EH (cell line): ENCODE measurements at places on chromosomes 2 and 18.

DNA sequence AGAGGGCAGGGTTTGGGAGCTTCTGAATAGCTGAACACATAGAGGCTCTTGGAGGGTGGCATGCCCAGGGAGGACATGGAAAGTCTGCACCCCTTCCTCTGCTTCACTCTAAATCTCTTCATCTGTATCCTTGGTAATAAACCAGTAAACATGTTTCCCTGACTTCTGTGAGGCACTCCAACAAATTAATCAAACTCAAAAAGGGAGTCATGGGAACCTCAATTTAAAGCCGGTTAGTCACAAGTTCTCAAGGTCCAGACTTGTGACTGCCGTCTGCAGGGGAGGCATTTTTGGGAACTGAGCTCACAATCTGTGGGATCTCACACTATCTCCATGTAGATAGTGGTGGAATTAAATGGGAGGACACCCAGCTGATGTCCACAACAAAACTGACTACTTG is 33.1 kb upstream of the STON1 start:
- peak; percentile 90 for DNase-seq

GRCh38 chr2:42847596-42848151 is 55.3 kb upstream of the HAAO start:
- no peak for DNase-seq

DNA sequence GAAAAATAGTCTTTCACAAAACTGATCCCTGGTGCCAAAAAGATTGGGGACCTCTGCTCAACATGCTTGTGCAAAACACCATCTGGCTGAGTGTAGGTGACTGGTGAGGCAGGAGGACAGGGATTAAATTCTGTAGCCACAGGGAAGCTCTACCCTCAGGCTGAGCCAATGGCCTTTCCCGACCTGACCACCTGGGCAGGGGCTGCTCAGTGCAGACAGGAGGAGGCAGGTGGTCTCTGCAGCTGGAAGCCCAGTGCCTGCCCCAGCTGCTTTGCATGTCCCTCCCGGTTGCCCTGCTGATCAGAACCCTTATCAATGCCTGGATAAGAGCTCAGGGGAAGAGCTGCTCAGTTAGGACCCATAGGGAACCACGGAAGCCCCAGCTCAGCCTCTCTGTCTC is 235.3 kb downstream of the ANKRD36 start:
- no peak for DNase-seq

DNA sequence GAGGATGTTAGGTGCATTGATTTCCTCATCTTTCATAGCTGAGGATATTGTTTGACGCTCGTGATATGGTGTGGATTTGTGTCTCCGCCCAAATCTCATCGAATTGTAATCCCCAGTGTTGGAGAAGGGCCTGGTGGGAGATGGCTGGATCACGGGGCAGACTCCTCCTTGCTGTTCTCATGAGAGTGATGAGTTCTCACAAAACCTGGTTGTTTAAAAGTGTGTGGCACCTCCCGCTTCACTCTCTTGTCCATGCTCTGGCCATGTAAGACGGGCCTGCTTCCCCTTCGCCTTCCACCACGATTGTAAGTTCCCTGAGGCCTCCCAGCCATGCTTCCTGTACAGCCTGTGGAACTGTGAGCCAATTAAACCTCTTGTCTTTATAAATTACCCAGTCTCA is 28.4 kb upstream of the GPC1 start:
- DNase-seq, result no peak

DNA sequence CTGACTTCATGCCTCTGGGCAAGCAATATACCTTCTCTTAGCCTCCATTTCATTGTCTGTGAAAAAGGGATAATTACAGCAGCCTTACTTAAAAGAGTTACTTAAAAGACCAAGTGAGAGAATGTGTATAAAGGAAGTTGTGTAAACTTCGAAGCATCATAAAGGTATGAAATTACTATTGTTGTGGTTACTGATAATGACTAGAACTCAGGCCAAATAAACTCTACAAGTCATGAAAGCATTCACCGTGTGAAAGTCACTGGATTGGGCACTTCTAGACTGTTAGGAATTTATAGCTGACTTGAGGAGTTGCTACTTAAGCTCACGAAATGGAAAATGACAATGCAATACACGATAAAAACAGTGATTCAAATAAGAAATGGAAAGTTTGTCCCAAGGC is 67.4 kb upstream of the HAAO start:
- DNase-seq, result peak; percentile 36

DNA sequence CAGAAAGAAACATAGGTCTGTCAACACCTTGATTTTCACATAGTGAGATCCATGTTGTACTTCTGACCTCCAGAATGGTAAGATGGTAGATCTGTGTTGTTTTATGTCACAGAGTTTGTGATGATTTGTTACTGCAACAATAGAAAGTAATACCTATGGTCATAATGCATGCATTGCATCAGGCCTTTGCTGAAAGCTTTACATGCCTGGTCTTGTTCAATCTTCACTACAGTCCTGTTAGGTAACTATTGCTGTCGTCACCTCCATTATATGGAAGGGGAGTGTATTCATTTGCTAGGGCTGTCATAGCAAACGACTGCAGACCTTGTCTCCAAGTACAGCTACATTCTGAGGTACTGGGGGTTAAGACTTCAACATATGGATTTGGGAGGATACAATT is 243.5 kb downstream of the ANAPC1 start:
- DNase-seq, result no peak

DNA sequence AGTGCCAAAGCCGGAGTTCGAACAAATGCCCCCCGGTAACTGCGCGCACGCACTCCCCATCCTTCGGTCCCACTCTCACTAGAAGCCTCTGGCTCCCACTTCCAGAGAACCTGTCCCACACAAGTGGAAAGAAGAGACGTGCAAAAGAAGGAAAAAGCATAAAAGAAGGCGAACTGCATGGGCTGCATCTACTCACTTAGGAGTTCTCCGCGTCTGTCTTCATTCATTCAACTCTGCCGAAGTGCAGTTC is 312 bp downstream of the NR4A2 start:
- no peak for DNase-seq

GRCh38 chr2:136238286-136239078 is 120.5 kb upstream of the CXCR4 start:
- DNase-seq, result peak; percentile 27

DNA sequence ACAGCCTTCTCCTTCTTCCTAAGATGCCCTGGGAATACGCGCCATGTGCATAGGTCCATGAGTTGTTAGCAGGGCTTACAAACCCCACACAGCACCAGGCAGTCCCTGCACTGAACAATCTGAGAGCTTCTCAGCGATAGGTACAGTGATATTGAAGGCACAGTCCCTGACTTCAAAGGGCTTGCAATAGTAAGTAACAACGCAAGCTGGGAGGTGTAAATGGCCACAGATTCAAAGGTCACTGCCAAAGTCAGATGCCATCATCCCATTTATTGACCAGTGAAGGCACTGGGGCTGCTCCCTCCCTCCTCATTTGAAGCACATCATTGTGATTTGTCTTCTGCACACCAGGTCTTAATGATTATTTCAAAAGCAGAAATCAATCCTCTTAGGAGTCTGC is 541 bp upstream of the SCYGR3 start:
- DNase-seq, result no peak

DNA sequence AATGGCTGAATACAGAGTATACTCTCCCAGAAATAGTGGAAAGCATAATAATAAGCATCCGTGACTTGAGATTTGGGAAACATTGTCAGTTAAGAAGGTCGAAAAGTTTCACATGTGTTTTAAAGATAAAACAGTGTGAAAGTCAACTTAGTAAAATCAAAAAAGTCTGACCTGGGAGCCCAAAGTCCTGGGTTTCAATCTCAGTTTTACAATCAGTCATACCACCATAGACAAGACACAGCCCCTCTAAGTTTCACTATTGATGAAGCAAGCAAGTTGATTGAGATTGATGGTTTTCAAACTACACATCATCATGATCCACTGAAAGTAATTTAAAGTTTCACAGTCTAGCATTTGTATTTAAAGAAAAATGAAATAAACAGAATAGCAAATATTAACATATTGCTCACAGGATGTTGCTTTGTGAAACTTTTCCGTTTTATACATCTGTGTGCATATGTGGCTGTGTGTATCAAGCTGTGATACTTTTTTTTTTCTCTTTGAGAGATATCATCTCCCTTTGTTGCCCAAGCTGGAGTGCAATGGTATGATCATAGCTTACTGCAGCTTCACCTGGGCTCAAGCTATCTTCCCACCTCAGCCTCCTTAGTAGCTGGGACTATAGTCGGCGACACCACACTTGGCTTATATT is 71.1 kb downstream of the PIK3C3 start:
- DNase-seq, result no peak

- DNase-seq, result peak; percentile 54
Observed at GRCh38 chr18:44098551-44099098, 582.1 kb upstream of the SETBP1 start.

DNA sequence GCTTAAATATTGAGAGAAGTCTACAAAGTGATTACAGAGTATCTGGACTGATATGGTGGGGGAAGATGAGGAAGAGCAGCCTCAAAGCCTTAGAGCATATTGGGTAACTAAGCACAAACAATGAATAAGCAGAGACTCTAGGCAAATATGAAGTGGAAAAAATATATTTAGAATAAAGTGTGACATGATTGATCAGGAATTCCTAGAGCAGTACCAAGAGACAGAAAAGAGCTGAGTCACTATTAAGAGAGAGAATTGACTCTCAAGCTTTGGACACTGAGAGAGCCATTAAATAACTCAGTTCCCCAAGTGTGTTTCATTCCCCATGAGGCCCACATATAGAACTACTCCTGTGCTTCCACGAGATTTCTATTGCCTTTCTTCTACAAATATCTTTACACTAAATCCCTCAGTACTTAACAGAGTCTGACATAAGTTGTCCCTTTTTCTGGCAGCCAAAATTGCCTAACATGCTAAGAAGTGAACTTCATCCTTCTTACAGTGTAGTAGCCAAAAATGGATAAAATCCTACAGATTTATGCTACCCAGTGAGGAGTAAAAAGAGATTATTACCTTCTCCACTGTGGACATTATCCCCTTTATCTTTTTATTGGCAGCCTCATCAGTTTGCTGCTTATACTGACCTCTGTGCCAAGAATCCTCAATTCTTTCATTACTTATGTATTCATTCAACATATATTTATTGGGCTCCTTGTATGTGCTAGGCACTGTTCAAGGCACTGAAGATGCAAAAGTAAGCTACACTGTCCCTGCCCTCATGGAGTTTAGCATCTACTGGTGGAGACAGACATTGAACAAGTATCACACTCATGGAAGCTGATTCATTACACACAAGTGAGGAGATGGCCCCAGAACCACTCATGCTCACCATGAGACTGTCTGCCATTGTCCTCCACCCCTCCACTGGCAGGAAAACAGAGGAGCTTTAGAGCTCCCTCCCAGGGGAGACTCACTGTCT is 45.4 kb downstream of the SLC40A1 start:
- peak; percentile 70 for DNase-seq

DNA sequence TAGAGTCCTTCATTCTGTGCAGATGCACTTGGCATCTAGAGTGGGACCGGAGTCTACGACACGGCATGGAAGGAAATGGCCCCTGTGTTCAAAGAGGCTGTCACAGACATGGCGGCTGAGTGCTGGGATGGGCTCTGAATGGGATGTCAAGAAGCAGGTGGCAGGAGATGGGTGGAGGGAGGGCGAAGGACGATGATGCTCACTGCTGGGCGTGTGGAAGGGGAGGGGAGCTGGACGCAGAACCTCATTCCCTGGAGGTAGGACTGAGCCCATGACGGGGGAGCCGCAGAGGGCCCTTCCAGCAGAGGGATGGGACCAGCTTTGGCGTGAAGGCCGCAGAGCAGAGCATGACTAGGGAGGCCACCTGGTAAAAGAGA is 18.8 kb upstream of the ALPI start:
- no peak for DNase-seq

- no peak for DNase-seq
Observed at GRCh38 chr2:54079331-54079730, 36.1 kb upstream of the ACYP2 start.

DNA sequence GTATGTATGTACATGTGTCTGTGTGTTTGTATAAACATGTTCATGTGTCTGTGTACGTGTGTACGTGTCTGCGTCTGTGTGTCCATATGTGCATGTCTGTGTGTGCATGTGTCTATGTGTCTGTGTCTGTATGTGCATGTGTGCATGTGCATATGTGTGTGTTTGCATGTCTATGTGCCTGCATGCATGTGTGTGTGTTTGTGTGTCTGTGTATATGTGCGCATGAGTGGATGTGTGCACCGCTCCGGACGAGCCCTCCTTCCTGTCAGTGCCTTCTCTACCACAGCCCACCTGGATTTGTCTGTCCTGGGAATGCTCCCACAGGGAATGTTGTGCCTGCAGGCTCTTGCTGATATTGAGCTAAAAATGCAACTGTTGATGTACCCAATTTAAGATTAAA is 113.3 kb upstream of the EPC2 start:
- no peak for DNase-seq

GRCh38 chr18:48832938-48833700 is 117.6 kb downstream of the SMAD7 start:
- peak; percentile 91 for DNase-seq

- DNase-seq, result no peak
Observed at GRCh38 chr2:106165029-106165428, 29.1 kb downstream of the UXS1 start.

DNA sequence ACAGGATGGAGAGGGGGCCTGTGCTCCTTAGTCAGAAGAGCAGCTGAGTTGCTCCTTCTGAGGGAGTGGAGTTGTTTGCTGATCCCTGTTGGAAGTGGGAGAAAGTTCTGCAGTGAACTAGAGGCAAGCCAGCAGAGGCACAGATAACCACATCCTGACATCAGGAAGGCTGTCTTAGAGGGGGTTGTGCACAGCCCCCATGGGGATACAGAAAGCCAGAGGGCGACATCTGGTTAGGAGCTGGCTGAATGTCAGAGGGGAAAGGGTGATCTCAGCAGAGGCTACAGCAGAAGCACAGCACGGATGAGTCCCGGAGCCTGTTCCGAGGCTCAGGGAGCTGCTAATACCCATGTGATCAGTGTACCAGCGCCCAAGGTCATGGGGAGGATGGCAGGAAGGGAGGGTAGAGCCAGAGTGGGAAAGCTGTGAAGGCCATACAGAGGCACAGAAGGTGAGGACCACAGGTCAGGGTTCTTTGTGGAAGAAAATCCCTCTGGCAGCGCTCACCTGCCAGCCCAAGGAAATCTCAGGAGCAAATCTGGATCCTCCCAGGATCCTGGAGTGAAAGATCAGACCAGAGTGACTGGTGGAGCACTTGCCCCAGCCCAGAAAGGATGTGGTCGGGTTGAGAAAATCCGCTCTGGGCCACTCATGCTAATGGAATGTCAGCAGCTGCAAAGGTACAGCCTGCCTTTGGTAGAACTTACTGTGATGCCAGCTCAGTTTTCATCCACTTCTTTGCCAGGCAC is 111.8 kb downstream of the STPG4 start:
- peak; percentile 97 for DNase-seq

GRCh38 chr2:15875969-15876705 is 64.2 kb upstream of the MYCN start:
- DNase-seq, result no peak

DNA sequence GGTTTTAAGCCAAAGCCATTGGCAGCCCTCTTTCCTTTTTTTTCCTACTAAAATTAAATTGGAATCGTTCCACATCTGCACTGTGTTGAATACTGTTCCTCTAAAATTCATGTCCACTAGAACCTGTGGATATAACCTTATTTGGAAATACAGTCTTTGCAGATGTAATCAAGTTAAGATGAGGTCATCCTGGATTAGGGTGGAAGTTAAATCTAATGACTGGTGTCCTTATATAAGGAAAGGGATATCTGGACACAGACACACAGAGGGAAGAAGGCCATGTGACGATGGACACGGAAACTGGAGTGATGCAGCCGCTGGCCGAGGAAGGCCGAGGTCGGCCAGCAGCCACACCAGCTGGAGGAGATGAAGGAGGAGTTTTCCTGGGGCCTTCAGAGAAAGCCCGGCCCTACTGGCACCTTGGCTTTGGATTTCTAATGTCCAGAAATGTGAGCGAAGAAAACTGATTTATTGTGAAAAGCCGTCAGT is 49.4 kb downstream of the LONRF2 start:
- no peak for DNase-seq
